Astrocyte of the spinal cord (primary cell): ENCODE measurements at places on chromosomes 2 and 18.

GRCh38 chr18:77069482-77069881, 63.1 kb downstream of the MBP start:
- DNase-seq = no peak

- no peak for DNase-seq
Observed at GRCh38 chr18:54387631-54388030, 29.9 kb downstream of the C18orf54 start.

DNA sequence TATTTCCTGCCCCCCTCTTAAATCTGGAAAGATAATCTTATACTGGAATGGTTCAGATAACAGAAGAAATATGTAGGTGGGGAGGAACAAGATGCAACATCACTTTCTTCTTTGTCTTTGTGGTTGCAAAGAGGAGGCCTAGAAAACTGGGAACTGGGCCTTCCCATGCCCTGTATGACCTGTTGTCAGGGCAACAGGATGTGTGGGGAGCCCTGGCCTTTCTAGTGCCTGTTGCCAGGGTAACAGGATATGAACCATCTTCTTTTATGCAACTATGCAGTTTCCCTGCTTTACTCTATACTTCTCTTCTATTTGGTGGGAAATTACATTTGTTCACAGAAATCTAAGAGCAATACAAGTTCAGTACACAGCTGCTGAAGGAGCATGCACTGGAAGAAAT, 79.8 kb upstream of the PDE1A start:
- peak; percentile 43 for DNase-seq

- no peak for DNase-seq
Observed at GRCh38 chr2:74739129-74739528, 85.1 kb downstream of the SEMA4F start.

- DNase-seq = no peak
Observed at GRCh38 chr2:231088754-231089153, 32.1 kb downstream of the PSMD1 start.

DNA sequence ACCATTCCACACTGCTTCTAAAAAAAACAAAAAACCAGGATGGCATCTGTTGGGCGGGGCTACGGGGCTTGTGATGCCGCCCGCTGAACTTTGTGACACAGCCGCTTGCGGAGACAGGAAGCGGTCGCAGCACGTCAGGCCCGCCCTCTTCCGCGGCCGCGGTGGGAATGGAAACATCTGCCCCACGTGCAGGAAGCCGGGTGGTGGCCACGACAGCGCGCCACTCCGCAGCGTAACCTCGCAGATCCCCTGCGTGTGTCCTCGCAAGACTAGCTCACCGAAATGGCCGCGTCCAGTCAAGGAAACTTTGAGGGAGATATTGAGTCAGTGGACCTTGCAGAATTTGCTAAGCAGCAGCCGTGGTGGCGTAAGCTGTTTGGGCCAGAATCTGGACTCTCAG, 168.5 kb downstream of the SUCLG1 start:
- no peak for DNase-seq

GRCh38 chr18:12032786-12033642, 51.7 kb downstream of the IMPA2 start:
- peak; percentile 58 for DNase-seq

- no peak for DNase-seq
Observed at GRCh38 chr18:59518705-59519104, 159.6 kb upstream of the LMAN1 start.

- no peak for DNase-seq
Observed at GRCh38 chr2:162233197-162233596, 10.0 kb downstream of the FAP start.

- no peak for DNase-seq
Observed at GRCh38 chr18:2485983-2486382, 85.3 kb downstream of the METTL4 start.

DNA sequence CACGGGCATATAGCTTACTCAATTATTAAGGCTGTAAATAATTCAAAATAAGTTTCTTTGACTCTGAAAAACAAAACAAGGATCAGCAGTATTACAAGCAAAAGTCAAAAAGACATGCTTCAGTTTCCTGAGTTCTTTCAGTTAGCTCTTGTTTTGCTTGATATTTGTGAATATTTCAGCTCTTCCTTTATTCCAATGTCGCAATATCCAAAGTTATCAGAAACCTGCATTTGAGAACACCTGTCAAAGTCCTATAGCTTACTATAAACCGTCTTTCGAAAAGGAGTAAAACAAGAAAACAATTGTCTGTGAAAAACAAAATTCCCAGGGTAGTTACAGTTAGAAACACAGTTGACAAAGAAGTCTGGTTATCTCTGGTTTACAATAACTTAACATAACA, 14.7 kb downstream of the CYP27A1 start:
- DNase-seq = no peak

GRCh38 chr2:142037744-142038143, 93.1 kb downstream of the LRP1B start:
- DNase-seq = peak; percentile 20

DNA sequence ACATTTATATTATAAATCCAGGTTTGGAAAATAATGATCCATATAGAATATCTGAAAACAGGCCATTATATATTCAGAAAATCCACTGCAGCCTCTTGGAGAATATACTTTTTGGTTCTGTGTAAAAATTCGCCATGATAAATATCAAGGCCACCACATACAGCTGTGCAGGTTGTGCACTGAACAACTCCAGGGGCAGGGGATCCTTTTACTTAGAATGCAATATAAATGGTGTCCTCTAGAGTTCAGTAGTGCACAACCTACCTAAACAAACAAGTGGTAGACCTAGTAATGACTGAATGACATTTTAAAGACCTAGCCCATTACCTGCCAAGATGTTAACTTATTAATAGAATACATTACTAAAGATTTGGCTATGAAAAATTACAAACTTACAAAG, 22.4 kb downstream of the MOGAT1 start:
- DNase-seq = peak; percentile 22

- peak; percentile 85 for DNase-seq
Observed at GRCh38 chr2:159071190-159071915, 102.9 kb downstream of the TANC1 start.

GRCh38 chr2:30206461-30207430, 24.6 kb upstream of the LBH start:
- no peak for DNase-seq

DNA sequence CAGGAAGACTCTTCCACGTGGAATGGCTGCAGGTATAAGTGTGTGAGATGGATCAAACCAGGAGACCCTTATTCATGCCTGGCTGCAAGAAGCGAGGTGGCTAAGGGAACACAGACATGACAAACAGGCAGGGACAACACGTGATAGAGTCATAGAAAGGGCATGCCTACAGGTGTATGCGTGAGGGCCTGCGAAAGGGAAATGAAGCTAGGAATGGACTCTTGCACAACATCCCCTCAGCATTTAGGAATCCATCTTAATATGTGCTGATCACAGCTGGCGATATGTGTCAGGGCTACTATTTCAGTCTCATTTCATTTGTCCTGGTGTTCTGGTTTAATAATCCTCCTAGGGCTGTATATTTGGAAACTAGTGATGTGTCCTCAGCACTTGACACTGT, 291.2 kb downstream of the MYT1L start:
- DNase-seq = no peak

DNA sequence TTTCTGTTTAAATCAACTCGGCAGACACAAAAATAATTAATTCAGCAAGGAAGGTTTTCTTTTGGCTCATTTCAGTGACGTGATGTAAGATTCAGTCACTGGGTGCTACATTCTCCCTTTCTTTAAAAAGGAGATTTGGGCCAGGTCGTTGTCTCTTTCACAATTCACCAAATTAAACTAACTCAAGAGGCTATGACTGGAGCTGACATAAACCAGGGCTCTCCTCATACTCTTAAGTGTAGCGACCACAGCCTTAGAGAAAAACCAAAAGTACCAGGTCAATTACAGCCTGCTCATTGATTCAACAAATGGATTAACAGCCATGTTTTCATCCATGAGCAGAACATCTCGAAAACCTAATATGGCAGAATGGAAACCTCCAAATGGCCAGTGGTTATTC, 85.7 kb downstream of the PAX3 start:
- DNase-seq = no peak

DNA sequence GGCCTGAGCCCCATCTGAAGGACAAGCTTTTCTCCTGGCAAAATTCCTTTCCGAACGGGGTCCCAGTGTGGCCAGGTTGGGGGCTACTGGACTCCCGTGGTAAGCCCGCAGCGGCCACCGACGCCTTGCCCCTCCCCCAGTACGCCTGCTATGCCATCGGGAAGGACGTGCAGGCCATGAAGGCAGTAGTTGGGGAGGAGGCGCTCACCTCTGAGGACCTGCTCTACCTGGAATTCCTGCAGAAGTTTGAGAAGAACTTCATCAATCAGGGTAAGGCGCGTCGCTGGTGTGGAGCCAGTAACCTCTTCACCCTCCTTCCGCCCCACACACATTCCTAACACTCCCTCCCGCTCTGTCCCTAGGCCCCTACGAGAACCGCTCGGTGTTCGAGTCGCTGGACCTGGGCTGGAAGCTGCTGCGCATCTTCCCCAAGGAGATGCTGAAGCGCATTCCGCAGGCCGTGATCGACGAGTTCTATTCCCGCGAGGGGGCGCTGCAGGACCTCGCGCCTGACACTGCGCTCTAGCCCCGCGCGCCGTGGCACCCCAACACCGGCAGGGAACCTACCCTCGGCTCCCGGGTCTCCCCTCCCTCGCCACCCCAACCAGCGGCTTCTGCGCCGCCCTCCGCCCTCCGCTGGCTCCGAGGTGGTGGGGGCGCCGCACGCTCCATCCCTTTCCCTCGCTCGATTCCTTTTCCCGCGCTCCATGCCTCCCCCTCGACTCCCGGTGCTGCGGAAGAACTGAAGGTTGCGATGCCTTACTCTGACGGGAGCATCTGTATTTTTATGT, 13.6 kb upstream of the ANKRD53 start:
- peak; percentile 60 for DNase-seq

DNA sequence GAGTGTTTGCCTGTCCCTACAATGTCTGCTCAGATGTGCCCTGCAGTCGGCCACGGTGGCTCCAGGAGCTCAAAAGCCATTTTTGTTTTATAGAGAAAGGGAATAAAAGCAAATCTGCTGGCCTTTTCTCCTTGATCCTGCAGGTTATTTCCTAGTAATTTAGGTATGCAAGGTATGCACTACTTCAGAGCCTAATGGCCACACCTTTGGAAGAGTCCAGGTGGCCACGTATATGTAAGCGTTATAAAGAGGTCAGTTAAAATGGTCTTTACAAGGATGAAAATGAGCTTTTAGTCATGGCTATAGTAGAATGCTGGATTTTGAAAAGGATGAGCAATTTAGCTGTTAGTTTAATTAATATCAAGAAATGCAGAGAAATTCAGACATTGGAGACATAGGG, 81.7 kb downstream of the ARHGEF33 start:
- no peak for DNase-seq

DNA sequence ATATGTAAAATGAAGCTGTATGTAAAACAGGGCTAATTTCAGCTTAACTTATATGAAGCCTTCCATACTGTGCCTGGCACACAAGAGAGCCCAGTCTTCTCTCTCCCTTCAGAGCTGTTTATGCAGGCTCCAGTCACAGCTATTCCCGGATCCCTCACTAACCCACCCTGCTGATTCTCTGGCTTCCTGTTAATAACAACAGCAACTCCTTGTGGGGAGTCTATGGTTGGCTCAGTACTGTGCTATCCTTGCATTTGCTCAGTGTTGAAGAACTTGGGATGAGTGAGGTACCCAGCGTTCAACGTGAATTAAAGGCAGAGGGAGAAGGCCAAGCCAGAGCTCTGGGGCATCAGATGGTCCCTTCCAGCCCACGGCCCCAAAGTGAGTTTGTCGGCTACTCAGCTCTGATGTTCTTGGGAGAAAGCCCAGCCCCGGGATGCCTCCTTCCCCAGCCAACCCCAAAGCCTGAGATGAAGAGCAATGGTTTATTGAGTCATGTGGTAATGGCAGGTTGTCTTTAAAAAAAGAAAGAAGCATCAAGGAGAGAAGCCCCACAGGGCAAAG, 43.2 kb downstream of the PSD4 start:
- peak; percentile 78 for DNase-seq

- DNase-seq = no peak
Observed at GRCh38 chr2:9778012-9778411, 65.3 kb upstream of the TAF1B start.

DNA sequence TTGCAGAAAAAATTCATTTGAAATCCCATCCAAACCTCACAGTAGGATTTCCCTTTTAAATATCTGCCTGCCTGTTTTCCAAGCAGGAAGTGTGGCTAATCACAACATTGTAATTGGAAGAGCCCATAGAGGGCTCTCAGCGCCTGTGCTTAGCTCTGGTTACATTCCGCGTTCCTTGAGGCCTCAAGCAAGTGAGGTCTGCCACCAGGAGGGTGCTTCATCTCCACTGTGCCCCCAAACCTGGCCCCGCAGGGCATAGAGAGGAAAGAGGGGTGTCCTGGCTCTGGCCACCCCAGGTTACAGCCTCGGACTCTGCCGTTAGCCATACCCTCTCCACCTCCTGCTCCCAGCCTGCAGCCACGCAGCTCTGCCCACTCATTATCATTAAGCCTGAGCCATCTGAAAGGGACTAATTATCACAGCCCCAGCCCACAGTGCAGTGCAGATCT, 214.8 kb downstream of the SP3 start:
- peak; percentile 48 for DNase-seq

- DNase-seq = no peak
Observed at GRCh38 chr18:12840382-12840781, 43.7 kb downstream of the PTPN2 start.

DNA sequence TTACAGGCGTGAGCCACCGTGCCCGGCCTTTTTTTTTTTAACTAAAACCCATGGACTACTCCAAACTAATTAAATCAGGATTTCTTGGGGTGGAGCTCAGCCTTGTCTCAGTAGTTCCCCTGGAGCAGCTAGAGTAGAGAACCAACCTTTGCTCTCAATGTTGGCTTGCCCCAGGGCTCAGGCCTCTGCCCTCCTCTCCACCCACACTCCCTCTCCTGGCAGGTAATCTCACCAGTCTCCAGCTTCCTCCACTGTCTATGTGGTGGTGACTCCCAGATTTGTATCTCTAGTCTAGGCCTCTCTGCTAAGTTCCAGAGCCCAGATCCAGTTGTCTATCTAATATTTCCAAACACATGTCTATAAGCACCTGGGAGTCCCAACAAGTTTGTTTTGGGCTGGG, 9.6 kb upstream of the MTA3 start:
- no peak for DNase-seq

DNA sequence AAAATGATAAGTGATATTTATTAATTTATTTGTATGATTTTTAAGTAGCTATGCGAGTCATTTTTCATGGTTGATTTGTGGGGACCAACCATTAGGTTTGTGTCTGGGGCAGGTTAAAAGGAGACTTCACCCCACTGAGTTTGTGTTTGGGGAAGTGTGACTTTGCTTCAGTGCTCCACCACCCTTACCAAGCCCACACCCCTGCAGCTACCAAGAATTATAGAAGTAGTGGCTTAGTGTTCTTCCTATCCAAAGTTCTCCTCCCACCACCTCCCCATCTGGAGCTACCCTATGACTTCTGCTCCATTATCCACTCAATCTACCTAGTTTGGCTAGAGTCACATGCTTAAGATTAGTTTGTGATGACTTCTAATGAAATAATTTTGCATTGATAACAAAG, 182.1 kb upstream of the ZEB2 start:
- no peak for DNase-seq

- no peak for DNase-seq
Observed at GRCh38 chr2:2320486-2321199, 10.4 kb downstream of the MYT1L start.

- DNase-seq = no peak
Observed at GRCh38 chr18:6486764-6487426, 72.2 kb upstream of the L3MBTL4 start.

GRCh38 chr18:24000613-24001490, 13.7 kb upstream of the TTC39C start:
- DNase-seq = no peak
